Natural killer cell (primary cell): ENCODE measurements at places on chromosomes 5 and 9. TPM values are rescaled to one million over a fixed set of nuclear protein-coding genes. Genes with fewer than 3 reads are reported as not detected.

DNA sequence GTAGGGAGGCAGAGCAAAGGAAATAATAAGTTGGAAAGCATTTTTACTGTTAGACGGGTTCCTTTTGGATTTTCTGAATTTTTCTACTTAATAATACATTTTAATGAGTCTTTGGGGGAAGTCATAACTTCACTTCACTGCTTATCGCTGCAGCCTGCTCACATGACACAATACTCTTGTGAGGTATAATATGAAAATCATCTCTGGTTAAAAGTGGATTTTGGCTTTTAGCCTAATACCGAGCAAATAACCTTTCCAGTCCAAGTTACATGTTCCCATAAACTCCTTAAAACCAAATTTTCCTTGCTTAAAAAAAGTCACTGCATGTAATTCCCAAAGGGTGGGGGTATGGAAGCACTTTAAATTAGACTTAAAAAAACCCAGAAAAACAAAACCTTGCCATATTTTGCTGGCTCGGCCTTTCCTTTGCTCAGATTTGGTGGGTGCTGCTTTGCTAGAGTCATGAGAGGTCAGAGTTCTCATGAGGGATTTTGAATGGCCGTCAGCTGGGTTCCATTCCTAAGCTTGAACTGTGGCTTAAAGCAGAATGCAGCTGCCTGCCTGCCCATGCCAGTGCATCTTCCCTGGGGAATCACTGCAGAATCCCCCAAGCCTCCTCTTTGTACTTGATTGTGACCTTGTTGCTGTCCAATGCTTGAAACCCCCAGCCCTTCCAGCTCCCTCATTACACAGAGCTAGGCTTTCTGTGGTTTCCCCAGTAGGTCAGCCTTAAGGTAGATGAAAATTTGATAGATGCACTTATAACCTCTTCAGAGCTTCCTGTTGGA is 331.8 kb downstream of the KDM4C start:
- no peak for DNase-seq

- DNase-seq, result no peak
Observed at GRCh38 chr9:115133649-115134048, 15.7 kb upstream of the TNC start.

DNA sequence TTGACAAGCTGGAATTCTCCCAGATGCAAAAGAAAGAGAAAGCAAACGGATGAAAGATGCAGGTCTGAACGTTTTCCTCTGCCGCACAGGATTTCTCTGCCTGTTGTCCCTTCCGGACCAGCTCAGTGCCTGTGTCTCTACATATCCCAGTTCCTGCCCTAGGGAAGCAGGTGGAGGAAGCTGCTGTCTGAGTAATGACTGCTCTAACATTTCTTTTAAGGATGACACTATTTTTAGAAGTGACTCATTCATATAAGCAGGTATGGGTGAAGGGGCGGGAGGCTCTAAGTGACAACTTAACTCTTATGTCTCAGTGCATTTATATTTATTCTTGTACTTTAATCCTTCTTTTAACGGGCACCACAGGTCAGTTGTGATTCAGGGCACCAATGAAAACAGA is 128.8 kb downstream of the SLC24A2 start:
- no peak for DNase-seq

- no peak for DNase-seq
Observed at GRCh38 chr9:85040821-85041465, 371.4 kb downstream of the NTRK2 start.

DNA sequence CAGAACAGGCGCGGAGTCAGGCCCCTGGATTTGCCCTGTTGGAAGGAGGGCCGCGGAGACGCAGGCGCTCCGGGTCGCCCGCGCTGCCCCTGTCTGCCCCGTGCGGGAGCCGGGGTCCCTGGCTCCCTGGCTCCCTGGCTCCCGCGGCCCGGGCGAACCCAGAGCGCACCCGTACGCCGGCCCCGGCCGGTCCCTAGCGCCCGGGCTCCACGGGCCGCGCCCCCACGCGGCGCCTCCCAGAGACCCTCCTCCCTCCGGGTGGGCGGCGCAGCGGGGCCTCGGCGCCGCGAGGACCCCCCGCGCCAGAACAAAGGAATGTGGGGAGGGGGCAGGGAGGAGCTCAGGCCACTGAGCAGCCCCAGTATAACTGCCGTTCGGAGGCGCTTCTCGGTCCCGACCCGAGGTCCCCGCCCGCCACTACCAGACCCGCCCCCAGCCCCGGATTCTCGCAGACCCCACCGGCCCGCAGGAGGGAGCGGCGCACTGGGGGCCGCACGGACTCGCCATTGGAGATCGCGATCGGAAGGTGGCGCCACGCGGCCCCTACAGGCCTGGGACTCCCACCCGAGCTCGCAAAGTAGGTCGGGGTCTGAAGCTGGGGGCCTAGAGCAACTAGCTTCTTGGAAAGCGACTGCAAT is 2.4 kb downstream of the NFIL3 start:
- no peak for DNase-seq

PHF24 gene
- not detected for total RNA-seq
